MM.1S (cell line): ENCODE measurements at places on chromosomes 2 and 18.

- no peak for DNase-seq
Observed at GRCh38 chr2:28362991-28363521, 29.6 kb upstream of the FOSL2 start.

DNA sequence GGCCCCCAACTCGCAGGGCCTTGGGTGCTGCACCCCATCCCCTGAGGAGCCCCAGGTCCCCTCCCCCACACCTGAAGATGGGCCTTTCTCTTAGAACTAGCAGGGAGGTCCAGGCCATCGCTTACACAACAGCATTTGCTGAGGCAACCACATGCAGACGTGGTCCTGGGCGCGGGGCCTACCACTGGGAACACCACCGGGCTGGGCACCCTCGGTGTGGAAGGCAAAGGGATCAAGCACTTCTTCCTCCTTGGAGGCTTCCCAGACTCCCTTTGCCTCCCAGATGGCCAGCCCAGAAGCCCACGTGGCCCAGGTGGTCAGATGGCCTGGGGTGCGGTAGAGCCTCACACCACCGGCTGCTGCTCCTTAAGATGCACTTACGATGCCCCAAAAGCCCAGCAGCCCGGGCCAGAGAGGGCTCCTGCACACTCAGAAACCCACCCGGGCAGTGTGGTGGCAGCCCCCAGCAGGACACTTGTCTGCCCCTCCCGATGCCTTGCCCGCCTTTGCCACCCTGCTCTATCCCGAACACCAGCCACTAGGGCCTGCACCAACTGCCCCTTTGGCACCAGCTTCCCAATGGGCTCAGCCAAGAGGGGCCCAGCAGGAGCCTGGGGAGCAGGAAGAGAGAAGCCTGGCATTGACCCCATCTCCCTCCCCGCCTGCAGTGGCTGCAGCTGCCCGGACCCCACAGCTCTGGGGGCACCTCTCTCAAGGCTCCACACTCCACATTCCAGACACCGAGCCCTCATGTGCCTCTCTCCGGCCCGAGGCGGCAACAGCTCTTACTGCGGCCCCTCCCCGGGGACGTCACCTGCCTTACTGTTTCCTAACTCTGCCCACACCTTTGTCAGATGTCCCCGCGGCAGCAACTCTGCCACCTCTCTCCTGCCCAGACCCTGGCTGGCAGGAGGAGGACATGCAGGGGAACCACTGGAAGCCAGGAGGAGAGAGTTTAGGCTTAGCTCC is 13.9 kb upstream of the MLPH start:
- no peak for DNase-seq

DNA sequence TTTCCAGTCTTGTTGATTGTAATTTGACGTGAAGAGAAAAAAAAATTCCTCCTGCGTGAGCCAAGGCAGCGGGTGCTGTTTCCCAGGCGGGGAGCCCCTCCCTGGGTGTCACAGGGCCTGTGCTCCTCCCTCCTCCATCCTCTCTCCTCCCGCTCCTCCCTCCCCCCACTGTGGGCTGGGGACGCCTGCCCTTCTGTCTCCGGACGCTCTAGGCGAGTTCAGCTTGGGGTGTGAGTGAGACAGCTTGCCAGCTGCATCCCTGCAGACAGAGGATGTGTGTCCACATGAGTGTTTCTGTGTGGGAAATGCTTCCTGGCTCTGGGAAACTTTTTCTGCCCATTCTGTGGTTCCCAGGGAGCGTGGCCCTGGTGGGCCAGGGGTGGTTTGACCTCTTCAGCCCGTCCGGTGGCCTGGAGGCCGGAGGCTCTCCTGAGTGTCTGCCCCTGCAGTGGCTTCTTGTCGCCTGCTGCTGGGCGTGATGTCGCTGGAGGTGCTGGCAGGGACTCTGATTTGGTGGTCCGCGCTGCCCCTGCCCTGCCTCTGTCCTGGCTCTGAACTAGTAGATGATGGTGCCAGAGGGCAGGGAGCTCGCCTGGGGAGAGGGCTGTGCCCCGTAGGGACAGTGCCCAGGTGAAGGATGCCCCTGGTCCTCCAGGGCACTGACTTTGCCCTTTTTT is 96.4 kb downstream of the USP40 start:
- no peak for DNase-seq

GRCh38 chr2:122390406-122390805 is 635.0 kb downstream of the TSN start:
- DNase-seq = no peak

GRCh38 chr18:41881285-41881684 is 73.7 kb upstream of the PIK3C3 start:
- no peak for DNase-seq

GRCh38 chr2:174149530-174149929 is 98.8 kb downstream of the OLA1 start:
- DNase-seq = no peak

DNA sequence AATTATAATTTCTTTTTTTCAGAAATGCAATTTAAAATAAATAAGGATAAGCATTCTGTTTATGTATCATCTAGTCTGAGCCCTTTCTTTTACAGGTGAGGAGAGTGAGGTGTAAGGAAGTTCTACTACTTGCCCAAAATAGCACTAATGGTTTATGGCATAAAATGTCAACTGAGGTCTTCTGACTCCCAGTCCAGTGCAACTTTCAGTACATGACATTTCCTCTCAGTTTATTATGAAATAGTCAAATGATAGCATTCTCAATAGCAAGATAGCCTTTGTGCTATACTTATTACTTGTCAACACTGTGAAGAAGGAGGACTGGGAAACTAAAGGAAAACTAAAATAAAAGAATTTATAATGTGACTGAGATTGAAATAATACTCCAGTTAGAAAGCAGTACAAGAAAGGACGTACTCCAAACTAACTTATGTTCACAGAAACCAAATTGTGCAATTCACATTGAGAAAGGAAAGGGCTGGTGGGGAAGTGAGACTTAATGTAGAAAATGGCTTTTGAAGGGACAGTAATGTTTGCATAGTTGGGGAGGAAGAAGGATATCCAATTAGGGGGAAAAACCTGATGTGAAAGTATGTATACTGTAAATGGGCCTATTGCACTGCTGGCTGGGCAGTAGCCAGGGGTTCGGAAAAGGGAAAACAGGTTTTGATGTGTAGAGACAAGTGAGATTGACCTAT is 166.7 kb upstream of the ZEB2 start:
- DNase-seq = no peak

DNA sequence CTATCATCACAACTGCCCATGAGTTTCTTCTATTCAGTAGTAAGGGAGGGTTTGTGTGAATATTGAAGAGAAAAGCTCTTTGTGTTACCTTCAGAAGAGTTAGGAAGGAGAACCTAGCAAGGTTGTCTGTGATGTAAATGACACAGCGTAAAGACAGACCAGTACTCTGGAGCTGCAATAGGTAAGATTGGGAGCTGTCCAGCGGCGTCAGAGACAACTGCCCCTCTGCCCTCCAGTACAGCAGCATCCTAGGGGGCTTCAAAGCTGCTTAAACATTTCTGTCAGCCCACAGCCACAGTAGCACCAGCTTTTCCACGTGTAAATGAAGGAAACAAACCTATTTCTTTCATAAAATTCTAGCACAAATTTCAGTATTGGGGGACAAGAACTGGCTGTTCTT is 34.5 kb downstream of the NYAP2 start:
- DNase-seq = no peak

- DNase-seq = no peak
Observed at GRCh38 chr18:8400193-8400752, 209.0 kb upstream of the RAB12 start.

- no peak for DNase-seq
Observed at GRCh38 chr2:230985519-230986231, 10.2 kb upstream of the SPATA3 start.

GRCh38 chr2:105775809-105776559 is 31.3 kb downstream of the NCK2 start:
- no peak for DNase-seq

GRCh38 chr2:28356095-28356911 is 36.4 kb upstream of the FOSL2 start:
- no peak for DNase-seq

- no peak for DNase-seq
Observed at GRCh38 chr2:215829261-215829660, 184.1 kb downstream of the MREG start.

DNA sequence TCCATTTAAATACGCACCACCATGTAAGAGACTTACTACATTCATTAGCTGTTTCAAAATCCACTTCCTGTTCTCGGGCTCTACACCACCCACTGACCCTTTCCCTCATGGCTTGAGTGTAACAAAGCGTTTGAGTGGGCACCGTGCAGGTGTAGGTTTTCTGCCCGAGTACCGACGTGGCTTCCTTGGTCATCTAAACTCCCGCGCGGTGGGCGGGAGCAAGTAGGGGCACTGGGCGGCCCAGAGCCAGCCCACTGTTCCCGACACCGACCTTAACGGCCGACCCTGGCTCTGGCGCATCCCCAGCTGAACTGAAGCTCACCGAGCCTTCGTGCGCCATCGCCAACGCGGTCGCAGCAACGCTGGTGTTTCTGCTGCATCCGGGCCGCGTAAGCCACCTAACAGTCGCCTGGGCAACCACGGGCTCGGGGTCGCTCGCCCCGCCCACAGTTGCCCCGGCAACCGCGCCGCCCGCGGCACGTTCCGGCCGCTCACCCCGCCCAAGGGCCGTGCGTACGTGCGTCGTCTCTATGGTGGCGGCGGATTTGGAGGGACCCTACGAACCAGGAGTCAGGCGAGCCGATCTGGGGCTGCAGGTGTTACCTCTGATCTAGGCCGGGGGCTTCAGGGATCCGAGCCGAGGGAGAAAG is at the start of the genes C2orf81 and WDR54:
Gene C2orf81, minus strand, starts transcription at position 399 of the 650 bp plus-strand sequence. Its CDS starts 59 bp downstream, at position 340.
Gene WDR54, plus strand, starts transcription at position 510 of the 650 bp plus-strand sequence. CDS start 424 bp downstream, outside the sequence.
- DNase-seq = peak; percentile 97

- DNase-seq = no peak
Observed at GRCh38 chr2:192687015-192687414, 492.3 kb upstream of the TMEFF2 start.

GRCh38 chr2:21095178-21095577 is 28.6 kb upstream of the TDRD15 start:
- DNase-seq = no peak

DNA sequence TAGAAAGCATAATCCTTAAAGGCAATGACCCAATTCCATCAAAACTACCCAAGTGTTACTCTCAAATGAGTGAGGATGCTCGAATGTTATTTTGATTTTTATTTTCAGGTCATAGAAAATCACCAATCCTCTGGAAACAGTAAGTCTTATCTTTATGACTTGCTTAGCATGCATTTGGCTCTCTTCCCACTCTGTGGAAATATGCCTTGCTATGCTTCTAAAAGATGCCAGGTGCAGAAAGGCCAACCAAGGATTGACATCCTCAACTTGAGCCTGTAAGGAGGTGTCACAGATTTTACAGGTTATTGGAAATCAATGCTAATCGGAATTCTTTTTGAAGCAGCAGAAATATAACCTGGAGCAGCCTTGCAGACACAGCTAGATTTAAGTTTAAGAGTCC is 543.9 kb upstream of the LINC00305 start:
- DNase-seq = no peak

DNA sequence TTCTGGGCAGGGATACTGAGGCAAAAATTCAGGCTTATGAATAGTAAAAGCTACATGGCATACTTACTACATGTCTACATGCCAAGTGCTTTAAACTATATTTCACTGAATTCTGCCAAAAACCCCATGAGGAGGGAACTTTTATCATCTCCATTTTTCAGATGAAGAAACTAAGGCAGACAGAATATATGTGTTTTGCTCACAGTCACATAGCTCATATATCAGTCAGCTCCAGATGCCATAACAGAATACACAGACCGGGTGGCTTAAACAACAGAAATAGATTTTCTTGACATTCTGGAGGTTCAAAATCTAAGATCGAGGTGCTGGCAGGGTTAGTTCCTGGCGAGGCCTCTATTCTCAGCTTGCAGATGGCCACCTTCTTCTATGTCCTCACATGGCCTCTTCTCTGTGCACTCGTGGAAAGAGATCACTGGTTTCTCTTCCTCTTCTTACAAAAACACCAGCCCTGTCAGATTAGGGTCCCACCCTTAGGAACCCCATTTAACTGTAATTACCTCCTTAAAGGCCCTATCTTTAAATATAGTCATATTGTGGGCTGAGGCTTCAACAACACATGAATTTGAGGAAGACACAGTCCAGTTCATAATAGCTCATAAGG is 27.1 kb upstream of the CREB1 start:
- DNase-seq = no peak

DNA sequence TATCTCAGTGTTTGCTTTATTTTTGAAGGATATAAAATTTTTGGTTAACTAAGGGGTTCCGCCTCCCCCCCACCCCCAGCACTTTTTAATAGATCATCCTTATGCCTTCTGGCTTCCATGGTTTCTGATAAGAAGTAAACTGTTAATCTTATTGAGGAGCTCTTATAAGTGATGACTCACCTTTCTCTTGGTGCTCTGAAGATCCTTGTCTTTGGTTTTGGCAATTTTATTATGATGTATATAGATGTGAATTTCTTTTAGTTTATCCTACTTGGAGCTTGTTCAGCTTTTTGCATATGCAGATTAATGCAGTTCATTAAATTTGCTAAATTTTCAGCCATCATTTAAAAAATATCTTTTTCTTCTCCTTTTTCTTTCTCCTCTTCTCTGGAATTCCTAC is 91.7 kb upstream of the CTAGE1 start:
- DNase-seq = no peak

- DNase-seq = peak; percentile 28
Observed at GRCh38 chr2:210873631-210874030, 317.2 kb downstream of the CPS1 start.

DNA sequence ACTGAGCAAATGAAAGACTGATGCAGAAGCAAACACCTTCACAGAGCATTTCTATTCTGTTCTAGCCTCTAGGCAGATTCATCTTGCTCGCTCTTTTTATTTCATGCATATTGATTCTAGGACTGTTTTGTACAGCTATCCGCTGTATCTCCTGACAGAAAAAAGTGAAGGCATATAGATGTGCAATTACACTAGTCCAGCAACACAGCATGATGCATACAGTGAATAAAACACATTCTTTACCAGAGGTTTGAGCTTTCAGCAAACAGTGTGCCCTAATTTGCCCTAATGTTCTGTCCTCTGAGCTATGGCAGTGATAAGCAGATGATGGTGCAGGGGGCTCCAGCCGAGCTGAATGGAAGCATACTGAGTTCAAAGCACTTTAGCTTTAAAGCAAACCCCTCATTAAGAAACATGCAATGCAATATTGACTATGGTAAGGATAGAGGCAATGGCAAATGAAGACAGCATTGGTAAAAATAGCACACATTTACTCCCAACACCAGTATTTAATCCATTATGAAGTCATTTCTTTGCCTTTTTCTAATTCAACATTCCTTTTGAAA is 141.2 kb upstream of the RGPD4 start:
- DNase-seq = no peak
